CD4-positive, CD25-positive, alpha-beta regulatory T cell (primary cell): ENCODE measurements at places on chromosomes 16 and 17. TPM values are rescaled to one million over a fixed set of nuclear protein-coding genes. Genes with fewer than 3 reads are reported as not detected.

DNA sequence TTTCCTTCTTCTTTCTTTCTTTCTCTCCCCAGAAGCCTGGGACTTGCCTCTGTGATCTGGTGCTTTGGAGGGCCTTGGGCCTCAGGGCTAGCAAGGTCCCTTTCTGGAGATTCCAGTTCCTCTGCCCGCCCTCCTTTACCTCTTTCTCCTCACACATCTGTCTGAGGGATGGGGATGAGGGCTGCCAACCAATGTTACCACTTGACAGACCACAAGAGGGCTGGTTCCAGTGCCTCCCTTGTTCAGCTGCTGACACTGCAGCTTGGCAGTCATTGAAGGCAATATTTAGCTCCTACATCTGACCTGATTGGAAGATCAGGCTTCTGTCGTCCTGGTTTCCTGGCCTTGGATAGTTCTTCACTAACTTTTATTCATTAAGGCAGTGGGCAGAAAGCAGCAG is 3.6 kb upstream of the ZNF652 start:
- H3K27me3 ChIP-seq = no peaks in the 10 kb centered on the region
- H3K27ac ChIP-seq = no peak overlapping the region
- H3K36me3 ChIP-seq = no peaks in the 10 kb centered on the region
- H3K4me1 ChIP-seq = peaks cover 12% of the 10 kb centered on the region
- peak; percentile 49 for DNase-seq

DNA sequence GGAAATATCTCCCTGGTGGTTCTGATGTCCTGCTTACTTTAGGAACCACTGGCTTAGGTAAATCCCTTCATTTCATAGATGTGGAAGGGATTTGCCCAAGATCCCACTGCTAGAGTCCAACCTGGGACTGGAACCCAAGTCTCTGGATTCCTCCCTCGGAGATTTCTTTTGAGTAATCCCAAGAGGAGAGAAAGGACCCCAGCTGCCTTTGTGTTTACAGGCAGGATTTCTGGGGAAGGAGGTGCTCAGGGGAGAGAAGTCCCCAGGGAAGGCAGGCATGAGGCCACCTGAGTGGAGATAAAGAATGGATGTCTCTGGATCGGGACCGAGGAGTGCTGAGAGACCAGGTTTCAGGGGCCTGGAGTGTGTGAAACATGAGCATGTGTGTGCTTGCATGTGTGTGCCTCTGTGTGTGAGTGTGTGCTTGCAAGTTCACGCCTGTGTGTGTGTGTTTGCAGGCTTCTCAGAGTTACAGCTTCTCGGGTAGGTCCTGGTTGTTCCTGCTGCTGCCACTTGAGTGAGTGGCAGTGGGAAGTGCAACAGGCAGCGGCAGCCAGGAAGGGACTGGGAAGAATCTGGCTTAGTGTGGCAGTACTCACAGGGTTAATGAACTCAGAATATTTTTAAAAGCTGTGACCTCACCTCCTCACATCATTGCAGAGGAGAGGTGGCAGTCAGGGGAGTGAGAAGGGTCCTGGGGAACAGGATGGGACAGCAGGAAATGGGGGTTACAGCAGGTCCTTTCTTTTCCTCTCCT is 2.2 kb downstream of the KCNH6 start:
- H3K27me3 ChIP-seq = no peaks in the 10 kb centered on the region
- H3K27ac ChIP-seq = no peak overlapping the region
- H3K4me1 ChIP-seq = no peaks in the 10 kb centered on the region
- H3K36me3 ChIP-seq = no peaks in the 10 kb centered on the region
- no peak overlapping the region for H3K4me3 ChIP-seq

DNA sequence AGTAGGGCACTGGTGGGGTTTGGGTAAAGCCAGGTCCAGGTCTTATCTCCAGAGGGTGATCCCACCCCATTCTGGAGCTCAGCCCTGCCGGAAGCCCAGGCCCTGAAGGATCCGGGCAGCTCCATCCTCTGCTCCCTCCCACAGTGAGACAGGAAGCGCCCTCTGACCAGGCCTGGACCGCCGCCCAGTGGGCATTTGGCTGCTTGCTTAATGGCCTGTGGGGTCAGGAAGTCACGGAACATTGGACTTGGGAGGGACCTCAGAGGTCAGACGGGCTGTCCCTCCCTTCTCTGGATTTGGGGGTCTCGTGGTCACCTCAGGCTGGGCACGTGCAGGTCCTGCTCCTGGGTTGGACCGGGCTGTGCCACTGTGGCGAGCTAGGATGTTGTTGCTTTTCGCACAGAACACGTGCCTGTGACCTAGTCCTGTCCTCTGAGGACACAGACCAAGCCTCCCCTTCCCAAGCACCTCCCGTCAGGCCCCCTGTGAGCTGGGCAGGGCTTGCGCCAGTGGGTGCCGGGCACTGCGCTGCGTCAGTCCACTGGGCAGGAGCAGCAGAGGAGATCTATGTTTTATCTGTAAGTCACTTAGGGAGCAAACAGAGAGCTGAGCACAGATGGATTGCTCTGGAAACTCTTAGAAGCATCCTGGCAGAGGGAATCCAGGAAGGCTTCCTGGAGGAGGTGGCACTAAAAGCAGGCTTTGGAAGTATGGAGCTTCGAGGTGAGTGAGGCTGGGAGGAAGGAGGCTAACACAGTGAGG is 49.4 kb upstream of the GSE1 start:
- no peaks in the 10 kb centered on the region for H3K4me1 ChIP-seq
- no peak for DNase-seq
- H3K27ac ChIP-seq = no peak overlapping the region
- H3K36me3 ChIP-seq = no peaks in the 10 kb centered on the region

DNA sequence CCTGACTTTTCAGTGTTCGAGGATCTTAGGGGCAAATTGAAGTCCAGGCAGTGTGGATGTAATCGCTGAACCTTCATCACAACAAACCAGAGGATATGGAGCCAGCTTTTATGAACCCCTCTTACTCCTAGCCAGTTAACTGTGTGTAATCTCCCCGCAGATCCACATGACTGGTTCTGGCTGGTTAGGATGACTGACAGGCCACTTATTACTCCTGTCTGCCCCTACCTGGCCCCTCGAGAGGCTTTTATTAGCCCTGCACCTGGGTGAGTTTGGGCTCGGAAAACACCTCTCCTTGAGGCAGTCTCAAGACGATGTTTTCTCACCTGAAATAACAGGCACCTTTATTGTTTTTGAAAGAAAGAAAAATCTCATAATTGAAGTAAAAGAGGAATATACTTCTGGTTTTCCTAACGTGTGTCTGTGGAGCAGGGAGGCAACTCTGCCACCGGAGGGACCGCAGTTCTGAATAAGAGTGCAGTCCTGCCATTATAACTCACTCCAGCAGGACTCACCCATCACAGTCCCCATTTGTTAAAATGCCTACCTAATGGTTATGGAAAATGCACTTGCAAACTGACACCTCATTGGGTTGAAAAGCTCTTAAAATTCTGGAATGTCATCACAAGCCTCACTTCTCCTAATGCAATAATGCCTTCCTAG is 291.9 kb upstream of the N4BP1 start:
- H3K4me1 ChIP-seq = no peaks in the 10 kb centered on the region
- no peak overlapping the region for H3K4me3 ChIP-seq
- no peak for DNase-seq
- H3K36me3 ChIP-seq = no peaks in the 10 kb centered on the region
- H3K27ac ChIP-seq = no peak overlapping the region

DNA sequence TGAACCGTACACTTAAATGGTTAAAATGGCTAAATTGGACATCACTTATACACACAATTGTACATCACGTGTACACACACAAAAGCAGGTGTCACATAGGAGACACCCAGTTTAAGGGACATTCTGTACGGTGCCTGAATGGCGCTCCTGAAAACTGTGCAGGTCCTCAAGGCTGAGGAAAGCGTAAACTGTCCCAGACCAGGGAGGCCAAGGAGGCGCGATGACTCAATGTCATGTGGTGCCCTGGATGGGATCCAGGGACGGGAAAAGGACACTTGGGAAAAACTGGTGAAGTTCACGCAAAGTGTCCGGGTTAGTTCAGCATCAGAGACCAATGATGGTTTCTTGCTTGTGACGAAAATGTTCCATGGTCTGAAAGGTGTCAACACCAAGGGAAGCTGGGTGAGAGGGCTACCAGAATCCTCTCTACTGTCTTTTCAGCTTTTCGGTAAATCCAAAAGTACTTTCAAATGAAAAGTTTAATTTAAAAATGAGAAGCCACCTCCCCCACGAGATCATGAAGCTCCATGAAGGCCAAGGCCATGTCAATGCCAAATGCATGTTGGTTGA is 112.2 kb downstream of the CMIP start:
- DNase-seq = no peak
- H3K27me3 ChIP-seq = no peaks in the 10 kb centered on the region
- H3K4me3 ChIP-seq = no peak overlapping the region
- no peak overlapping the region for H3K27ac ChIP-seq

DNA sequence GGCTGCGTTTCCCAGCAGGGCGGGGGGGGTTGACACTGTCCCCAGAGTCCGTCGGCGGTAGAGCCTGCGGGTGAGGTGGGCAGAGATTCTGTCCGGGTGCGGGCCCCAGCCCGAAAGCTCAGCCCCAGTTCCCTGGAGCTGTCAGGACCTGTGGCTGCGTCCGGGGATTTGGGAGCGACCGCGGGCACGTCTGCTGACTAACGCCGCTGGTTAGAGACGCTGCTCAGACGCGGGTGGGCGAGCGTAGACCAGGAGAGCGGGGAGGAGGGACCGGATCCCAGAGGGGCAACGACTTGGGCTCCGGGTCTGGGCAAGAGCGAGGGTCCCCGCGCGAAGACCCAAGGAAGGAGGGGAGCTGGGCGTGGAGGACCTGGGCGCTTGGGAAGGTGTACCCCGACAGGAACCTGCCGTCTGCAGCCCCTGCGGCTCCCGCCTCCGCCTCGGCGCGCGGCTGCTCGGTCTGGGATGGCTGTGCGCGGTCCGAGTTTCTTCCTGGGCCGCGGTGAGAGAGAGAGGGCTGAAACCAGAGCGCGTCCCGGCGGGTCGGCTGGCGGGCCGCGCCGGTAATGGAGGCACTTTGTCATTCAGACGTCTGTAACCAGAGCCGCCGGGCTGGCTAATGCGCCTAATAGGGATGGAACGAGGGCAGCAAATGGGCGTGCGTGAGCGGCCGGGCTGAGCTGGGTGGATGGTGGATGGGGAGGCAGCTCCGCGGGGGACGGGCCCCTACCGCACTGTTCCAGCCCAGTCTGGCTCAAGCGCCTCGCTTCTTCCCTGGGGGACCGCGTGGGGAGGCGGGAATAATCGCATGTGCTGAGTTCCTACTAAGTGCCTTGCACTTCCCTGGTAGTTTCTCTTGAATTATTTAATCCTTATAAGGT is 2.3 kb downstream of the NGFR start:
- H3K36me3 ChIP-seq = no peaks in the 10 kb centered on the region
- H3K4me1 ChIP-seq = peaks cover 36% of the 10 kb centered on the region
- no peak overlapping the region for H3K4me3 ChIP-seq

GRCh38 chr17:44310609-44311376 is 2.4 kb downstream of the RUNDC3A start:
- H3K27me3 ChIP-seq = peaks cover 16% of the 10 kb centered on the region
- H3K4me1 ChIP-seq = peaks cover 26% of the 10 kb centered on the region
- H3K27ac ChIP-seq = no peak overlapping the region
- no peaks in the 10 kb centered on the region for H3K36me3 ChIP-seq
- DNase-seq = no peak
- H3K4me3 ChIP-seq = no peak overlapping the region

DNA sequence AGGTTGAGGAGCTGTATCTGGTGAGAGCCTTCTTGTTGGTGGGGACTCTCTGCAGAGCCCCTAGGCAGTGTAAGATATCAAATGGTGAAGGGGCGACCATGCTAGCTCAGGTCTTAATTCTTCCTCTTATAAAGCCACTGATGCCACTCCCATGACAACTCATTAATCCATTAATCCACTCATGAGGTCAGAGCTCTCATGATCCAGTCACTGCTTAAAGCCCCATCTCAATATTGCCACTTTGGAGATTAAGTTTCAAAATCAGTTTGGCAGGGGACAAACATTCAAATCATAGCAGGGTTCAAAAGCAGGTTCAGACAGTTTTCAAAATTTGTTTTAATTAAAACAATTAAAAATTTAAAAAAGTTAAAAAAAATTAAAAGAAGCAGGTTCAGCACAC is 13.1 kb upstream of the SPECC1 start:
- no peak overlapping the region for H3K27ac ChIP-seq
- peaks cover 4% of the 10 kb centered on the region for H3K4me1 ChIP-seq
- no peak for DNase-seq
- H3K36me3 ChIP-seq = no peaks in the 10 kb centered on the region

DNA sequence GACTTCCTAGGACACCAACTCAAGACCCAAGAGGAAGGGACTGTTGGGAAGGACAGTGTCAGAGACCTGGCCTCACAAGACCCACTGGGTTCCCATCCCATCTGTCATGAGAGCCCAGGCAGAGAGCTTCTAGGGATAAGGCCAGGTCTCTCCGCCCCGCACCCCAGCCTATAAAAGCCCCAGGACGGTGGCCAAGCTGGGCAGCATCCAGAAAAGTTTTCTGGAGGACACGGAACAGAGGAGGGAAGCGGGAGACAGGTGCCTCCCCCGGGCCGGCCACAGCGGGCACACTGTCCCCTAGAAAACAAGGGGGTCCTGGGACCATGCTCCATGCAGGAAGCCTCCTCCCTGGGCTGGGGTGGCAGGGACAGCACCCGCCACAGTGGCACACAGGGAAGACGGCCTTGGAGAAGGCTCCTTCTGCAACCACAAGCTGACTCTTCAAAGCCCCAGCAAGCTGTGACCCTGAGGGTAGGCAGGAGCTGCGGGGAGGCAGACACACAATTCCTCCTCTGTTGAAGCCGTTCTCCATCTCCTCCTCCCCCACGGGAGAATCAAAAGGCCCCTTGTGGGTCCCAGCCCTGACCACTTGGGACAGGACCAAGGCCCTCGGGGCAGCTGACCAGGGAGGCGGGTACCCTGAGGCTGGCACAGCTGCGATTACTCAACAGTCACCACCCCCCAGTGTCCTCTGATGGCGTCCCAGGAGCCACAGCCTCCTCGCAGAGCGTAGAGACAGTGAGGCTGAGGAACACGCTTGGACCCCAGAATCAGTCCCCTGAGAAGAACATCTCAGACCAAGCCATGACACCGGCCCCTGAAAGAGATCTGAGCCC is 26.1 kb downstream of the TRPV3 start:
- no peaks in the 10 kb centered on the region for H3K27me3 ChIP-seq
- no peaks in the 10 kb centered on the region for H3K36me3 ChIP-seq
- no peak overlapping the region for H3K27ac ChIP-seq
- peaks cover 3% of the 10 kb centered on the region for H3K4me1 ChIP-seq

The DOC2A gene
- not detected for total RNA-seq

The TEKT1 gene
- not detected for total RNA-seq

The TEKT5 gene
- not detected for total RNA-seq

The ODAD4 gene
- total RNA-seq = not detected
